ENCODE measurements at places on chromosomes 12 and 14.

GRCh38 chr12:22396735-22397134 lies 62.2 kb upstream of the ST8SIA1 start:
- DNase-seq, result no peak

GRCh38 chr14:23117371-23118020 lies 1.6 kb downstream of the CEBPE start:
- DNase-seq, result no peak

- DNase-seq, result no peak
These were observed 975 bp upstream of the RTL1 start for GRCh38 chr14:100904307-100905087.

DNA sequence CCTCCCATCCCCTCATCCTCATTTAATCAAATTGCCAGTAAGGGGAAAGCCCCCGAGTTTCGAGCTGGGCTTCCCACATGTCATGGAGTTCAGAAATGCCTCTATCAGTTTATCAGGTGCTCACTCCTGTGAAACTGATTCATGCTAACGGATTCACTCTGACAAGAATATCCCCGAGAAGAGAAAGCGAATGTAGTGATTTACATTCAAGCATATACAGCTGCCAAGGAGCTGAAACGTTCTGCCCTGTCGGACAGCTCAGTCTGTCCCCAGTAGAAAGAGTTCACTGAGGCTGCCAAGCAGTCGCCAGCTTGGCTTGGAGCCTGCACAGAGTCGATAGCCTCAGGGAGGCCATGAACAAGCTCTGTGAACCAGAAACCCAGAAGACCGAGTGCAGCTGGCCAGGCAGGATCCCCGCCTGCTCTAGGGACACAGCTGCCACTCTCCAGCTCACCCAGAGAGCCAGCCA lies 88.4 kb downstream of the TMCC3 start:
- DNase-seq, result no peak

- no peak for DNase-seq
These were observed 186.2 kb upstream of the C14orf180 start for GRCh38 chr14:104393199-104393897.

GRCh38 chr12:117294189-117294603 lies 67.2 kb downstream of the NOS1 start:
- no peak for DNase-seq

DNA sequence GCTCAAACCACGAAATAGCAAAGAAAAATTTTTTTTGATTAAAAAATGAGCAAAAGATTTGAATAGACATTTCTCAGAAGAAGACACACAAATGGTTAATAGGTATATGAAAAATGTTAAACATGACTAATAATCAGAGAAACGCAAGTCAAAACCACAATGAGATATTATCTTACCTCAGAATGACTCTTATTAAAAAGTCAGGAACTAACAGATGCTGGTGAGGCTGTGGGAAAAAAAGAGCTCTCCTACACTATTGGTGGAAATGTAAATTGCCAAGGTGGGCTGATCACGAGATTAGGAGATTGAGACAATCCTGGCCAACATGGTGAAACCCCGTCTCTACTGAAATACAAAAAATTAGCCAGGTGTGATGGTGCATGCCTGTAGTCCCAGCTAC lies 315.5 kb upstream of the FLRT2 start:
- no peak for DNase-seq

GRCh38 chr14:29643433-29644211 lies 284.0 kb downstream of the PRKD1 start:
- DNase-seq, result no peak

DNA sequence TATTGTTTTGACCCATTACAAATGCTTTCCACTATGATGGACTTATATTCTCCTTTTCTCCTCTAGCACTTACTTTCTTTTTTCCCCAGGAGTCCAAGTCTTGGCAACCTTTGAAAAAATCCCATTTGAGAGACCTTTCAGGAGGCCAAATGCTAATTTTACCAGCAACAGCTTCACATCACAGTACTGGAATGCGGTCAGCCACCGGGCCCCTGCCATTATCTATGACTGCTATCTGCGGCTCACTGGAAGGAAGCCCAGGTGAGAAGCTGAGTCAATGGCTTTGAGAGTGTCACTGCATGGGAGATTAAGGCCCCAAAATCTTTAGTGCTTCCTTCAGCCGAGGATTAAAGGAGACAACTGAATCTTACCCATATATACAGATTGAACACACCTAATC lies 64.2 kb downstream of the ERGIC2 start:
- no peak for DNase-seq

- DNase-seq, result no peak
These were observed 14.2 kb upstream of the CDKL1 start for GRCh38 chr14:50410921-50411320.

GRCh38 chr14:58954901-58955861 lies 233.3 kb upstream of the DAAM1 start:
- DNase-seq, result no peak

DNA sequence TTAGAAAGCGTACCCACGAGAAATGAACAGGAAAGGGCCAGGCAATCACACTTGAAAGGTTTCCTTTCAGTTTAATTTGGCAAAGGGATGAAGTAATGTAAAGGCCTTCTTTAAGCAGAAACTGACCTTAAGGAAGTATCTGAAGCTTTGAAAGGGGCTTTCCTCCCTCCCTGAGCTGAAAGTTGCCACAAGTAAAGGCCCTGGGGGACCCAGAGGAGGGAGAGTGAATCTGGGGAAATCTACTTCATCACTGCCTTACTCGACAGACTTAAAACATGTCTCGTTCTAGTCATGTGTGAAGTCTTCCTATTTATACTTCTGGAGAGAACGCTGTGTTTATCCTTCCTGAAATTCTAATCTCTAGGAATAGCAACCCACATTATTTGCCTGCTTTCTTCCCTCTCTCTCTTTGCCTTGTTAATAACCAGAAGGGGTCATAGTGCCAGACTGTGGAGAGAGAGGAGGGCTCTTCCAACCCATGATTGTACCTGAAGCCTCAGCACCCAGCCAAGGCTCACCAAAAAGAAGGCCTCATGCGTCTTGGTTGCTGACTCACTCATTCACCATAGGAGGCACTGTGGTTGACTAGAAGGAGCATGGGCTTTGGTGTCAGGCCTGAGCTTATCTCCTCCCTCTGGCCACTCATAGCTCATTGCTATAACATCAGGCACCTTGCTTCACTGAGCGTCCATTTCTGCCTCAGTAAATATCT lies 10.2 kb upstream of the GPX2 start:
- DNase-seq, result no peak

GRCh38 chr12:12987421-12987820 lies 12.6 kb downstream of the HEBP1 start:
- no peak for DNase-seq

DNA sequence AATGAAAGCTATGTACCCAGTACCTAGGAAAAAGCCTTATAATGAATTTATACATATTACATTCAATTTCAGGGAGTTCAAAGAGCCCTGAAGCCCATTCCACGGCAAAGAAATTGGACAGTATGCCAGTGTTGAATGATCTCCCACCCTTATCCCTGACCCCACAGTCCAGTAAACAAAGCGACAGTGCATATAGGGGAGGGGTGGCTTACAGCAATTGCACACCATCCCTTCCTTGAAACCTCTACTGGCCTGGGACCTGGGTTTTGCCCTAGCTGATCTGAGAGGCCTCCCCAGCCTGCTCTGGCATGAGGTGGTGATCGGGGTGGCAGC lies 17.3 kb upstream of the RND1 start:
- no peak for DNase-seq

DNA sequence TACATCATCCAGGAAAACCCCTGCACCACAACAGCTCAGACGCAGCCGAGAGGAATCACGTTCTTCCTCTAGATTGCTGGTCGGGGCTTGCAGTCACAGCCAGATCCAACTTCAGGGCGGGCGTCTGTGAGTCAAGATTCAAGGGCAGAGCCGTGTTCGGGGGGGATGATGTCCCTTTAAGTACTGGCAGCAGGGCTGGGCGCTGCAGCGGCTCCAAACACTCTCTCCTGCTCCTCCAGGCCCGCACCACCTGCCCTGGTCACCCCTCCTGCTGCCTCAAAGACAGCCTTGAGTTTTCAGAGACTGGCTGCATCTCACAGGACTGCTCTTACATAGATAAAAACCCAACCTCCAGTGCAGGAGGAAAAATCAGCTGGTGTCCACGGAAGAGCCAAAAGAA lies 68.3 kb downstream of the KDM2B start:
- no peak for DNase-seq

- DNase-seq, result no peak
These were observed 11.1 kb upstream of the SMAGP start for GRCh38 chr12:51281202-51281924.

GRCh38 chr12:530308-530707 lies 70.6 kb downstream of the B4GALNT3 start:
- no peak for DNase-seq

DNA sequence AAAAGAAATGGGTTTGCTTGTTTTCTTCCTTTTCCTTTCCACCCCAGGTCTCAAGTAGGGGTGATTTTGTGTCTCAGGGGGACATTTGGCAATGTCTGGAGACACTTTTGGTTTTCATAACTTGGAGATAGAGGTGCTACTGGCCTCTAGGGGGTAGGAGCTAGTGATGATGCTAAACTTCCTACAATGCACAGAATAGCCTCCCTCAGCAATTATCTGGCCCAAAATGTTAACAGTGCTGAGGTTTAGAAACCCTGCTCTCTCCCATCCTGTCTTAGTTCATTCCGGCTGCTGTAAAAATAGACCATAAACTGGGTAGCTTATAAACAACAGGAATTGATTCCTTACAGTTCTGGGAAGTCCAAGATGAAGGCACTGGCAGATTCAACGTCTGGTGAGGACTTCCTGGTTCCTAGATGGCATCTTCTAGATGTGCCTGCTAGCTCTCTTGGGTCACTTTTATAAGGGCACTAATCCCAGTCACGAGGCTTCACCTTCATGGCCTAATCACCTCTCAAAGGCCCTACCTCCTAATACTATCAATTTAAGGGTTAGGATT lies 7.4 kb upstream of the GAS2L3 start:
- no peak for DNase-seq

- DNase-seq, result no peak
These were observed 169.5 kb downstream of the TTC8 start for GRCh38 chr14:88993946-88994345.

- DNase-seq, result no peak
These were observed 15.4 kb upstream of the SCAF11 start for GRCh38 chr12:46005823-46006222.

DNA sequence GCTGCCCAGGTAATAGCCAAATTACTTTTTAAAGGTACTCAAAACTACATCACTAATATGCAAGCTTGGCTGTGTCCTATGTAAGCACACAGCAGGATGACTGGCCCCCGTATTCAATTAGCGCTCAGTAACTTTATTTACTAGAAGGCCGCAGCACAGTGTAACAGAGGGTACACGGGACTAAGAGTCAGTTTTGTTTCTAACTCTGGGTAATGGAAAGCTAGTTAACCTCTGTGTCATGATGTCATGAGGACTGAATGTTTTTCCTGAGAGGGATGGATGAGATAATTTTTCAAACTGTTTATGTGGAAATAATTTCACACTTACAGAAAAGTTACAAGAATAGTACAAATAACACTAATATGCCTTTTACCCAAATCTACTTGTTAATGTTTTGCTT lies 27.1 kb downstream of the GALNT4 start:
- DNase-seq, result no peak

GRCh38 chr14:63988579-63988978 lies 135.8 kb downstream of the SYNE2 start:
- no peak for DNase-seq

DNA sequence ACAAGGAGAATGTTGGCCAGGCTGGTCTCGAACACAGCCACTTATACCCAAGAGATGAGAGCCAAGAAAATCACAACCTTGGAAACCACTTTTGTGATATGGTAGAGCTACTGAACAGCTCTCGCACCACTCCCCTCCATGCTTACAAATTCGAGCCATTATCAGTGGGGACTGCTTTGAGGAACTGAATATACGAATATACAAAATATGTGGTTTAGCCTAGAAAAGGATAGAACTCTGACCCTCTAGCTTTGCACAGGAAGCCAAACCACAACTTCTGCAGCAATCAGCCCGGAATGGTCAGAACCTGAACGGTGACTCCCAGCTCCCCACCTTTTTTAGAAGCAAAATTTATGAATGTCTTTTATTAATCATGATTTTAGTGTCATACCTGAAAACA lies 129.8 kb upstream of the TMEM132C start:
- DNase-seq, result no peak

DNA sequence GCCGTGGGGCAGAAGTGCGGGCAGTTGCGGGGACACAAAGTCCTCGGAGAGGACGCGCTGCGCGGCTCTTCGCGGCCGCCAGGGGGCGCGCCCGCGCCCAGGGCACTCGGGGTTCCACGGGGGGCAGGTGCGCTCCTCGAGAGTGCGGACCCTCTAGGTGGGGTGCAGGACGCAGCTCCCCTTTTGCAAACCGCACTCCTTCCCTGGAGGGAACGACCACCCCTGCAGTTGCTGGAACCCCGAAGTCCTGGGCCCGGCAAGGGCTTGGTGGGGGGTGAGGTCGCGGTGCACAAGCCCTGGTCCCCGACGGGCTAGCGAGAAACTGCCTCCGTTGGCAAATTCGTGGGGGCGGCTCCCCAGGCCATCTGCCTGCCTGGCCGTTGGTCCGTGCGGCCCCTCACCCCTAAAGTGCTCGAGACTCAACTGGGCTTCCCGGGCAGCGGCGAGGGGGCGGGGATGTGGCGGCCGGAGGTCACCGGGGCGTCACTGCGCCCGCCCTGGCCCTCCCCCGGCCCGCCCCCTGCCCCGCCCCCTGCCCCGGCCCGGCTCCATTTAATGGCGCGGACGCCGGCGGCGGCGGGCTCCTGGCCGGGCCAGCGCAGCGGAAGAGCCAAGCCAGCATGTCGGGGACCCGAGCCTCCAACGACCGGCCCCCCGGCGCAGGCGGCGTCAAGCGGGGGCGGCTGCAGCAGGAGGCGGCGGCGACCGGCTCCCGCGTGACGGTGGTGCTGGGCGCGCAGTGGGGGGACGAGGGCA lies at the start of gene ADSS1:
Gene ADSS1 (plus strand): TSS at position 579 of the 756 bp plus-strand sequence. CDS start 42 bp downstream, at position 621.
- peak; percentile 47 for DNase-seq

GRCh38 chr14:85468816-85469215 lies 61.1 kb upstream of the FLRT2 start:
- no peak for DNase-seq

All from stimulated activated CD4-positive, alpha-beta T cell treated with anti-CD3 and anti-CD28 coated beads, Interleukin-15, amount 100 ng/mL, for 1 hour (primary cell).